ENCODE measurements at places on chromosomes 11 and 22. TPM values are rescaled to one million over a fixed set of nuclear protein-coding genes. Genes with fewer than 3 reads are reported as not detected.

The FERMT3 gene
- 220 TPM for total RNA-seq

The FREY1 gene
- 1.2 TPM for total RNA-seq

The CPT1A gene
- total RNA-seq, result 24.6 TPM

The CAVIN3 gene
- 45.0 TPM for total RNA-seq

The CHEK1 gene
- 152 TPM for total RNA-seq
